ENCODE measurements at places on chromosomes 5 and 9. TPM values are rescaled to one million over a fixed set of nuclear protein-coding genes. Genes with fewer than 3 reads are reported as not detected.

The WNT8A gene
- 0.27 TPM for polyA plus RNA-seq

The ZNG1C gene
- 13.8 TPM for polyA plus RNA-seq

The IFNB1 gene
- not detected for polyA plus RNA-seq

The PRLR gene
- 45.3 TPM for polyA plus RNA-seq

The FABP6 gene
- polyA plus RNA-seq: not detected

GRCh38 chr5:11329679-11330078, 568.6 kb upstream of the DAP start:
- DNase-seq: no peak

GRCh38 chr5:73902327-73903051, 276.5 kb downstream of the ARHGEF28 start:
- no peak for DNase-seq

DNA sequence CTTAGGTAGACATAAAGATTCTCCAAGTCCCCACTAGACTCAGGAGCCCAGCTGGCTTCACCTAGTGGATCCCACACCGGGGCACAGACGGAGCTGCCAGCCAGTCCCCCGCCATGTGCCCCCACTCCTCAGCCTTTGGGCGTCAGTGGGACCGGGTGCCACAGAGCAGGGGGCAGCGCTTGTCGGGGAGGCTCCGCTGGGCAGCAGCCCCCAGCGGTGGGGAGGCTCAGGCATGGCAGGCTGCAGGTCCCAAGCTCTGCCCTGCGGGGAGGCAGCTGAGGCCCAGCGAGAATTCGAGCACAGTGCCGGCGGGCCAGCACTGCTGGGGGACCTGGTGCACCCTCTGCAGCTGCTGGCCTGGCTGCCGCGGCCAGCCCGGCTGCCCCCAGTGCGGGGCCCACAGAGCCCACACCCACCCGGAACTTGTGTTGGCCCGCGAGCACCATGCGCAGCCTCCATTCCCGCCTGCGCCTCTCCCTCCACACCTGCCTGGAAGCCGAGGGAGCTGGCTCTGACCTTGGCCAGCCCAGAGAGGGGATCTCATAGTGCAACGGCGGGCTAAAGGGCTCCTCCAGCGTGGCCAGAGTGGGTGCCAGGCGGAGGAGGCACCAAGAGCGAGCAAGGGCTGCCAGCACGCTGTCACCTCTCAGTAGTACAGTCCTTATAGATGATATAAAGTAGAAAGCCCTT, 390.7 kb downstream of the PLK2 start:
- DNase-seq: no peak

GRCh38 chr9:133893191-133893994, 98.7 kb downstream of the VAV2 start:
- DNase-seq: no peak

DNA sequence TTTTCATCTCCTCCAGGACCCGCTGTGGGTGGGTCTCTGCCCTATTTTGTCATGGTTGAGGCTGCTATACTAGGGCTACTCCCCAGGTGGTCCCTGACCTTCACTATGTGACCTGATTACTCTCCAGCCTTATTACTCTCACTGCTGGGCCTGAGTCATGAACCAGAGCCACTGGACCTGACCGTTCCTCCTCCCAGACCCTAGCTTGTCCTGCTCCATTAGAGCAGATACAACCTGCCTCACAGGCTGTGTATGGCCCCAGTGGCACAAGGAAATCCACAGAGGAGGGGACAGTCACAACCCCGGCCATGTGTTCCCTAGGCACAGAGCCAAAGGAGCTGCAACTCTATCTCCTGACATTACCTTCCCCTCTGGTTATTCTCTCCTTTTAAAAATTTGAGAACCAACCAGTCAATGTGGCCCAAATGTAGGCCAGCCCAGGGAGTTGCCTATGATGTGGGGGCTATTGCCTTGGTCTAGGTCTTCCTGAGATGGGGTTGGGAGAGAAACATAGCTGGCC, 96.0 kb upstream of the FSTL4 start:
- no peak for DNase-seq

DNA sequence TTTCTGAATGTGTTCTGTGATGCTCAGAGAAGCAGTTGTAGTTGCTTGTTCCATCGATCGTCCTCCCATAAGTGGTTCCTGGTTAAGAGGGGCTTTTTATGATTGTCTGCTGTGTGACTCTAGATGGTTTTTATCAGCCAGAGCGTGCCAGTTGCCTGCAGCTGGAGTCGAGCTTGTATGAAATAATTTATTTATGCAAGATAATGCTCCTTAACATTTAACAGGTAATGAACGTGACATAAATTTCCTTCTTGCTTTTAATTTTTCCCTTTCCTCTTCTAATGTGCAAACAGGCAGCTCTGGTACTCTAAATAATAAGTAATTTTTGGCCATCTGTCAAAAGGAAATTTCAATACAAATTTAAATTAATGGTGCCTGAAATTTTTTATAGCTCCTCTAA, 84.4 kb downstream of the TLE4 start:
- DNase-seq: no peak

GRCh38 chr5:77853353-77853907, 77.3 kb upstream of the TBCA start:
- DNase-seq: no peak

GRCh38 chr9:16627967-16628366, 242.5 kb downstream of the BNC2 start:
- DNase-seq: no peak

- DNase-seq: no peak
Measured at GRCh38 chr9:130110166-130110565, 56.5 kb downstream of the GPR107 start.

DNA sequence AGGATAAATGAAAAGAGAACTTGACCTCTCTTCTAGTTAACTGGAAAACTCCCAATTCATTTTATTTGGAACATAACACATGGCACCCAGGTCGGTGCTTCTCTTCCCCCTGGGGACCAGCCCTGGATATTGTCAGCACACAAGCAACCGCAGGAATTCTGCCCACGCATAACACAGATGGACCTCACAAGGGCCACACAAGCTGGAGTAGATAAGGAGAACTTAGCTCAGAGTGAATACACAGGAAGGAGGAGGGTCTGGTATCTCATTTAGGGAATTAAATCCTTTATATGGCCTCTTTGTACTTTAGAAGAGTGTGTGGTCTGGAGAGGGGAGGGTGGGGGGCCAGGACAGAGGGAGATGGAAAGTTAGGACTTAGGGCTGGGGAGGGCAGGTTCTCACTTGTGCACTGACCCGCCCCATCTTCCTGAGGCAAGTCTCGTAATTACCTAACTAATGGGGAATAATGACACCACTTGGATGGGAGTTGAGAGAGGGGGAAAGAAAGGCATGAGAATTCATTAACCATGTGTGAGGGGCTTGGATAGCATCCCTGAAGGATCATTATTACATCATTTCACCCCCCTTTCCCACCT, 341.2 kb upstream of the WWC1 start:
- no peak for DNase-seq

GRCh38 chr5:56853698-56854097, 38.3 kb downstream of the MAP3K1 start:
- DNase-seq: no peak

DNA sequence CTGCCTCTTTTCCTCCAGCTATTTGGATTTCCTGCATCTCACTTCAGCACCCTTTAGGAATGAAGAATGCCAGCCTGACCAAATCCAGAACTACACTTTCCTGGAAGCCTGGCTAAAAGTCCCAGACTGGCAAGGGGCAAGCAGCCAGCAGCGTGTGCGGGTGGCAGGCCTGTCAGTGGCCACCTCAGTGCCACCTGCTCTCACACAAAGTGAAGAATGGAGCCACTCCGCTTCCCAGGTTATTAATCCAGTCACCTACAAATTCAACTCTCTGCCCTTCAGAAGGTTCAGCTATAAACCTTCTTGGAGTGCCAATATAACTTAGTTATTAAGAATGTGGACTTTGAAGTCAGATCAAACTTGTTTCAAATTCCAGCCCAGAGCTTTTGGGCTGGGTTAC, 6.7 kb upstream of the ALDOB start:
- no peak for DNase-seq

DNA sequence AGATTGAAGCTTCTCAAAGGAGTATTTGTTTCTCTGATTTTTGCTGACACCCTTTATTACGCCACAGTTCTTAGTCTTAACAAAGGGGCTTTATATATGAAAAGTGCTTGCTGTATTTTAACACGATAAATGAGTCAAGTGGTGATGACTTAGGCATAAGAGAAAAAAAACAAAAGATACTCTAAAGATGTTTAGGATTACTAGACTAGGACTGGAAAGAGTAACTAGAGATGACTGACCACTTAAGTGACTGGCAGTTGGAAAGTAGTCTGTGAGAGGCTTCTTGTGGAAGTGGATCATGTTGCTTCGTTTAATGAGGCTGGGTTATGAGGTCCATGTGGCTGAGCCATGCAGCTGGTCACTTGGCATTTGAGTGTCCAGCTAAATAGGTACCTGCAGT, 69.4 kb upstream of the ACTBL2 start:
- no peak for DNase-seq

DNA sequence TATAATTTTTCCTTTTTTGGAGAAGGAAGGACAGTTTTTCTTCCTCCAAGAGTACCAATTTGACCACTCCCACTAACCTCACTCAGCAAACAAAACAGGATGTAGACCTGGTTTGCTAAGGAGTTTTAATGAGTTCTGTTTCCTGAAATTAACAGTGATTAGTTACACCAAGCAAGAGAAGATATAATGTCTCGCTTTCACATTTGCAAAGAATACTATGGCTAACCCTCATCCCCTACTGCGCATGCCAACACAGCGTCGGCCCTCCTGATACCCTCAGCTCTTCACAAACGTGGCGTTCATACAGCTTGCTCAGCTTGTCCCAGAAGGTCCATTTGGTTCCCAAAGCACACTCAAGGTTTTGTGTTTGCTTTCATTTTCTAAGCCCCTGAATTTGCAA, 41.9 kb upstream of the IPPK start:
- DNase-seq: no peak

DNA sequence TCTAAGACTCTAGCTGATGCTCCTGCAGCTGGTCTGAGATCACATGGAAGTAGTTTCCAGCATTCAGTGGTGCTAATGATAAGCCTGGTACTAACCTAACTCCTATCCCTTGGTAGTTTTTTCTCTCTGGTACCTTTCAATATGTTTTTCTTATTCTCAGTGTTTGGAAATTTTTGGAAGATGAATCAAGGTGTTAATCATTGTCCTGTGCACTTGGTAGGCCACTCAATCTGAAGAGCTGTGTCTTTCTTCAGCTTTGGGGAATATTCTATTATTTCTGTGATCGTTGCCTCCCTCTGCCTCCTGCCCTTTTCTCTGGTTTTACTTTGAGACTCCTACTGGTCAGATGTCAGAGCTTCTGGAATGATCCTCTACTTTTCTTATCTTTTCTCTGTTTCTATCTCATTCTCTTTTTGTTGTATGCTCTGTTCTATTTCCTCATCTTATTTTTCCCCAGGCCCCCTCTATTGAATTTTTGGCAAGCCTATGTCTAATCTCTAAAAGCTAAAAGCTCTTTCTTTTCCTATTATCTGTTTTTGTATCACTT, 136.8 kb downstream of the APBA1 start:
- DNase-seq: no peak

Data from right renal cortex interstitium (tissue), 3 donors.